ENCODE measurements at places on chromosomes 12 and 14. TPM values are rescaled to one million over a fixed set of nuclear protein-coding genes. Genes with fewer than 3 reads are reported as not detected.

GRCh38 chr14:101072531-101072930 lies 169.0 kb upstream of the RTL1 start:
- peaks cover 12% of the 10 kb centered on the region for H3K4me1 ChIP-seq
- H3K4me3 ChIP-seq: no peak overlapping the region
- no peak overlapping the region for H3K27ac ChIP-seq
- H3K36me3 ChIP-seq: no peaks in the 10 kb centered on the region
- peak; percentile 61 for DNase-seq

GRCh38 chr14:81301813-81302212 lies 81.1 kb upstream of the GTF2A1 start:
- no peak for DNase-seq
- no peaks in the 10 kb centered on the region for H3K36me3 ChIP-seq
- H3K27me3 ChIP-seq: no peaks in the 10 kb centered on the region
- no peak overlapping the region for H3K27ac ChIP-seq
- H3K4me3 ChIP-seq: no peak overlapping the region

The FKBP11 gene
- total RNA-seq: 30.1 TPM

DNA sequence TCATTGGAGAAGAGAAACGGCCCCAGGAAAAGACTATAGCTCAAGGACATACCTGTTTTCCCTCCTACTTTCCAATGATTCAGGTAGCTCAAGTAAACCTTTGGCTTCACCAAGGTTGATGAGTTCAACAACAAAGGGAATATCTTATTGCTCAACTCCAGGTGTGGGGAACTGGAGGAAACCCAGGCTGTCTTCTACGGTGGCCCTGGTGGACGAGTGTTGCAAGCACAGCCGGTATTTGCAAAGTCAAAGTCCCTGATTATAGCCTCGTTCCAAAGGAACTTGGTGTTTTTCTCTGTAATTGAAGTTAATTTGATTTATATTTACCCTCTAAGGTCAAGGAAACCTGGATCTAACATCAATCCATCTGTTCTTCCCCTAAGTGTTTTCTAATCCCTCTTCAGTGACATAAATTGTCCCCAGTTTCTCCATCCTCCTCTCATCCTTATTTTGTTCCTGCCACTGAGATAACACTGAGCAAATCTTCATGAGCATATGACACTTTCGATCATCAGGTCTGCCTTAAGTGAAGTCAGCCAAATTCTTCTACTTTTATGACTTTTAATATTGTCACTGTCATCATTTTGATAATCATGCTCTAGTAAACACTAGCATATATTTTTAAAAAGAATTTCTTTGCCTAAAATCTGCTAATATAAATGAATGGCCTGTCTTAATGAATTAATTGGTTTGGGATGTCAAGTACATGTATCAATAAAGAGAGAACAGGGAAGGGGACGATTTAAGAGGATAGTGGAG lies 174.6 kb upstream of the TBX3 start:
- H3K36me3 ChIP-seq: no peaks in the 10 kb centered on the region
- H3K4me3 ChIP-seq: no peak overlapping the region
- H3K27ac ChIP-seq: no peak overlapping the region

The TRPV4 gene
- 14.0 TPM for total RNA-seq

DNA sequence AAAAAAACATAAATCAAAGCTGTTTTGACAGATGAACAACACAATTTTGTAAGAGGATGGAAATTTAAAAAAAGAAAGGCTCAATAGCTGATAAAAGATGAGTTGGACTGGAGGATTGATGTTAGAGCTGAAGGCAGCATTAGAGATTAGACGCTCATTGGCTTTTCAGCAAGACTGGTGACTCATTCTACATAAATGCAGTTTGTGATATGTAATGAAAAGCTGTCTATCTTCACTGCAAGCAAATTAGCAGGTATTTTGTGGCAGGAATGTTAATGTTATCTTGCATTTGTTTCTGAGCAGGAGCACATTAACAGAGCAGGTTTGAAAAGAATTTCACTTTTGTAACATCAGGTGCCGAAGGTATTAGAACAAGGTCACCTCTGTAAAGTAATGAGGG lies 442.7 kb upstream of the NOVA1 start:
- H3K36me3 ChIP-seq: no peaks in the 10 kb centered on the region
- H3K4me3 ChIP-seq: peak overlapping the region; percentile 16
- DNase-seq: no peak

DNA sequence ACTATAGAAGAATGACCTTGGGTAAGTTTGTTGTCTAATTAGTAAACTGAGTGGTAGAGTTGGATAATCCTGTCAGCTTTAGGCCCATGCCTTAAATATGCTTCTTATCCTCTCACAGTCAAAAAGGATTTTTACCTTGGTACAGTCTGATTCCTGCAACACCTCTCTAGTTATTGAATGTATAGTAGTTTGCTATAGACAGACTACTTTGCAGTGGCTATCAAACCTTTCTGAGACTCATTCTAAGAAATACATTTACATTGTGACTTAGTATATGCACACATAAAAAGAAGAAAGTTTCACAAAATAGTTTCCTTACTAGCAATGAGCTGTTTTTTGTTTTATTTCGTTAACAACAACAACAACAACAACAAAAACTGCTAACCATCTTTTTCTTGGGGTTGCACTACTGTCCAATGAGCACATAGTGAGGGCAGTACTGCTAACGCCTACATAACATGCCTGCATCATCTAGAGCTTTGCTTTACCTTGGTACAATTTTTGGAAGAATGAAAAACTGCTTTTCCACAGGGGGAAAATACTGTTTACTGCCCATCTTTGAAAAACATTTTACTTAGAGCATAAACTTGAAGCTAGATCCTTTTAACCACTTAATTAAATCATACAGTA lies 28.5 kb downstream of the WNK1 start:
- peaks cover 6% of the 10 kb centered on the region for H3K36me3 ChIP-seq
- no peak overlapping the region for H3K4me3 ChIP-seq
- no peak overlapping the region for H3K27ac ChIP-seq
- no peaks in the 10 kb centered on the region for H3K27me3 ChIP-seq

The ESPL1 gene
- total RNA-seq: 33.3 TPM

- no peaks in the 10 kb centered on the region for H3K36me3 ChIP-seq
- no peak for DNase-seq
- peaks cover 2% of the 10 kb centered on the region for H3K4me1 ChIP-seq
- H3K4me3 ChIP-seq: peak overlapping the region; percentile 87
Measured at GRCh38 chr12:48866052-48866711, 512 bp upstream of the RND1 start.

DNA sequence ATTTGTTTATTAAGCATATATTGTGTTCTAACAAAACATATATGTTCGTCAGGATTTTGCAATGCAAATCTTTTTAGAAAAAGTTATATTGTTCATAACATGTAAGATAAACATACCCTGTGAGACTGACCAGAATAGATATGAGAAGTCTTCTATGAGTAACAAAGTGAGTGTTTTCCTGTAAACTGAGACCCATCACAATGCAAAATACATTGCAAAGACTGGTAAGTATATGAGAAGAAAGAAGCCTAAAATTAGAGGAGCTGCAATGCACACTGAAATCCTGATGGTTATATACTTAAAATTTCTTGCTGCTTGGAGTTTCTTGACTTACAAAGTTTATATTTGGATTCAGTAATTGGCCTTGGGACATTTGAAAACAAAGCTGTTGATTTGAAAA lies 6.0 kb downstream of the HMGA2 start:
- H3K4me3 ChIP-seq: peak overlapping the region; percentile 59
- DNase-seq: no peak
- no peaks in the 10 kb centered on the region for H3K27me3 ChIP-seq
- H3K4me1 ChIP-seq: peaks cover 3% of the 10 kb centered on the region
- H3K27ac ChIP-seq: no peak overlapping the region

DNA sequence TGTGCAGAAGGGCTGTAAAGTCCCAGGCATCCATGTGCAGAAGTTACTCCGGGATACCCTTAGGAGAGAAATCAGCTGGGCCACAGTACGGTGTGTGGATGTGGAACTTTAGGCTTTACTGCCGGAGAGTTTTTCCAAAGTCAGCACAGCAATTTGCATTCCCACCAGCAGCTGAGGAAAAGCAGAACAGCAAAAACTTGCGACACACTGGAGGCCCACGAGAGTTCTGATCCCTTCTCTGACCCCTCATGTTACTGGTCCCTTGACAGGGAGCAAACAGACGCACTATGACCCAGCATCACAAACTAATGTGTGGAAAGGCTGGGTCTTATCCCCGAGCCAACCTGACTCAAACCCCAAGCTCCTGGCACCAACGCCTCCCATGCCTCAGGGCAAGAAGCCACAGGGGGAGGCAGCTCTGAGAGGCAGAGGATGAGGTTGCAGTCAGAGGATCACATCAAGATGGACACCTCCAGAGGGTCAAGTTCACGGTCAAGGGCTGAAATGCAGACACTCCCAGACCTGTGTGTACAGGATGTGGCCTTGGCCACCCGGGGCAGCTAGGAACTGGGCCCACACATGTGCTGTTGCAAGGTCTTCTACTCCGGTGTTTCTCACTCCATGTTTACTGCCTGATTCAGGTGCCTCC lies 38.6 kb downstream of the CCDC88C start:
- no peak overlapping the region for H3K27ac ChIP-seq
- peaks cover 17% of the 10 kb centered on the region for H3K4me1 ChIP-seq
- H3K36me3 ChIP-seq: no peaks in the 10 kb centered on the region
- H3K27me3 ChIP-seq: no peaks in the 10 kb centered on the region

DNA sequence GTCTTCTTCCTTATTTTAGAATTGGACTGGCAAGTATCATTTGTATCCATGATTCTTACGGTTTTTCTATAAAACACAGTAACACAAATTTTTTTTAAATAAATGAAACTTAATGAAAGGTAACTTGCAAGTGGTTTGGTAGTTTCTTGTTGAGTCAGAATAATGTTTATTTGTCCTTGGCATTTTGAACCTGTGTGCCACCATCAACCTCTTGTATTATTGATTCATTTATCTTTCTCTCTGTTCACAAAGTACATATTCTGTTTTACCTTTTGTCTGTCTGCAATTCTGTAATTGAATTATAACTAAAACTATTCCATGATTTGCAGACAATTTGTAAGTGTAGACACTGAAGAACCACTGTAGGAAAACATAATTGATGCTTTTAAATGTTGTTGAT lies 54.7 kb downstream of the MIPOL1 start:
- H3K4me3 ChIP-seq: no peak overlapping the region
- H3K4me1 ChIP-seq: peaks cover 3% of the 10 kb centered on the region
- no peaks in the 10 kb centered on the region for H3K27me3 ChIP-seq
- H3K36me3 ChIP-seq: peaks cover 7% of the 10 kb centered on the region
- DNase-seq: no peak

GRCh38 chr14:90177539-90178189 lies 78.7 kb upstream of the PSMC1 start:
- DNase-seq: no peak
- H3K4me1 ChIP-seq: no peaks in the 10 kb centered on the region
- H3K4me3 ChIP-seq: no peak overlapping the region
- H3K36me3 ChIP-seq: no peaks in the 10 kb centered on the region
- H3K27ac ChIP-seq: no peak overlapping the region
- no peaks in the 10 kb centered on the region for H3K27me3 ChIP-seq

DNA sequence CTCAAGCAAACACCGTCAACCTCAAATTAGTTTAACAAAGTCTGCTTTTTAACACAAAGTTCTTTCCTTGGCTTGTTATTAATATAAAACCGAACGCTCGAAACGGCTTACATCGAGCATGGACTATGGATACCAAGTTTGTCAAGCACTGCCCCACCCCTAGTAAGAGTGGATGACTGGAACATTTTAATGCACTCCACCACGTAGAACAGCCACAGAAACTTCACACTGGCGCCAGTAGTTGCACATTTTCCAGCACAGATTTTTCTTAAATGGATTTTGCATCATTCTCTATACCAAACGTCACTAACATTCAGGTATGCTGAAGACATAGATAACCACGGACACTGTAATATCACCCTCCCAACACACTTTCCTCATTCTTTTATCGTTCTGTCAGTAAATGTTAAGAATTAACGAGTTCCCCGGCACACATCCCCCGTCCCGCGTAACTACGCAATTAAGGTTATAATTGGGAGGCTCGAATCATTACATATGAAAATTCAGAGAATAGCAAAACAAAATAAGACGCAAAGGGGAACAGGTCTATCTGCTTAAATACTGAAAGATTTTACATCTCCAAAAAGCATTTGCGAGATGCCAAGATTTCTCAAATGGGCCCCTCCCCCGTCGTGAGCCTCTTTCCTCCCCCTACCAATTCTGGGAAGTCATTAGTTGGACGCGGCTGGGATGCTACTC lies 990 bp downstream of the FERMT2 start:
- peaks cover 4% of the 10 kb centered on the region for H3K4me1 ChIP-seq
- peak overlapping the region; percentile 87 for H3K27ac ChIP-seq
- H3K27me3 ChIP-seq: no peaks in the 10 kb centered on the region
- DNase-seq: no peak

The KCNK10 gene
- total RNA-seq: 0.97 TPM

DNA sequence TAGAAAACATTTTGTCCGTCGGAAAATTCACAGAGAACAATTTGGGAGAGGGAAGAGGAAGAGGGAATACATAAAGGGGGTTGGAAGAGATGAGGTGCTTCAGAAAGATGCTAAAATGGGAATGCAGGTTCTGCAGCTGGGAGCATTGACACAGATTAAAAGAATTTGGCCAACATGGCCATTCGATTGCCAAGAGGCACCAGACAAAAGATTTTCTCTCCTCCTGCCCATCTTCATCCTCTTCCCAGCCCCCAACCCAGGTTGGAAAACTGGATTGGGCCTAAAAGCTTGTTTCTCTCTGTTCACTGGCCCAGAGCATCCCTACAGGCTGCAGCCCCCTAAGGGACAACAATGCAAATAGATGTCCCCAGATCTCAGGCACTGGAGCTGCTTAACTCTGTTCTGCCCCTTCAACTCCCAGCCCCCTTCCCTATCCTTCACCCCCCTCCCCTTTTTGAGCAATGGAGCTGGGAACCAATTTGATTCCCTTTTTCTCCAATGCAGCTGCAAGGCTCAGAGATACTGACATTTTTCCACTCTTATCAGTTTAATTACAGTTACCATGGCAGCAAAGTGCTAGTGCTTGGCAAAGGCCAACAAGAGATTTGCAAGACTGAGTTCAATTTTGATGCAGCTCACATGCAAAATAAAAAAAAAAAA lies 1.9 kb downstream of the LMO3 start:
- H3K4me3 ChIP-seq: peak overlapping the region; percentile 67
- H3K27ac ChIP-seq: peak overlapping the region; percentile 77
- peaks cover 64% of the 10 kb centered on the region for H3K27me3 ChIP-seq
- peak; percentile 56 for DNase-seq
- H3K4me1 ChIP-seq: peaks cover 5% of the 10 kb centered on the region
- H3K36me3 ChIP-seq: no peaks in the 10 kb centered on the region

The PPP2R5C gene
- total RNA-seq: 113 TPM

DNA sequence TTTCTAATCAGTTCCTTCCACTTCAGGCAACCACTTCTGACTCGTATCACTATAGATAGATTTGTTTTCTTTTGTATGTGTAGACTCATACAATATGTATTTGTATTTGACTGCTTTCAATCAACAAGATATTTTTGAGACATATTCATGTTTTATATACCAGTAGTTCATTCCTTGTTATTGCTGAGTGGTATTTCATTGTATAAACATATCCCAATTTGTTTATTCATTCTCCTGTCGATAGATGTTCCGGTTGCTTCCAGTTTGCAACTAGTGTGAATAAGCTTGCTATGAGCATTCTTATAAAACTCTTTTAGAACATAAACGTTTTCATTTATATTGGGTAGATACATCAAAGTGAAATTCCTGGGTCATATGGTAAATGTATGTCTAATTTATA lies 119.2 kb downstream of the FIGNL2 start:
- no peaks in the 10 kb centered on the region for H3K27me3 ChIP-seq
- no peak overlapping the region for H3K4me3 ChIP-seq
- no peaks in the 10 kb centered on the region for H3K36me3 ChIP-seq
- no peak overlapping the region for H3K27ac ChIP-seq
- H3K4me1 ChIP-seq: no peaks in the 10 kb centered on the region

- no peaks in the 10 kb centered on the region for H3K36me3 ChIP-seq
- no peak overlapping the region for H3K27ac ChIP-seq
- H3K27me3 ChIP-seq: peaks cover 33% of the 10 kb centered on the region
- no peak for DNase-seq
- no peak overlapping the region for H3K4me3 ChIP-seq
- H3K4me1 ChIP-seq: no peaks in the 10 kb centered on the region
Measured at GRCh38 chr14:80946187-80946586, 4.6 kb upstream of the CEP128 start.

Measured in endodermal cell (in vitro differentiated cells).